ENCODE measurements at places on chromosomes 12 and 14.

DNA sequence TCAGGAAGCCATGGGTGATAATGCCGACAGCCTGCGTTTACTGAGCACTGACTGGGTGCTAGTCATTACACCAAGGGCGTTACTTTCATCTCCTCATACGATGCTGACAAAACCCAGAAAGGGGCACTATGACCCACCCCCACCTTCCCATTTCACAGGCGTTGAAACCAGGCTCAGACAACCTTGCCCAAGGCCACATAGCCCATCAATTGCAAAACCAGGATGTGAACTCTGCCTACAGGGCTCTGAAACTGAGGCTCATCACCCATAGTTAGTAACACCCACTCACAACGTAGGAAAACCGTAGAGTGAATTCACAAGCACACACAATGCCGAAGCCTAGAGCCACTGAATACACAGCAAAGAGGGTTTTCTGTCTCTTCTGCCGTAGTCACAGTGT is 119.9 kb downstream of the RIMBP2 start:
- DNase-seq, result no peak

GRCh38 chr12:96371790-96372699 is 28.2 kb downstream of the CDK17 start:
- no peak for DNase-seq

- no peak for DNase-seq
Observed at GRCh38 chr12:53981634-53982565, 3.0 kb upstream of the HOXC10 start.

- no peak for DNase-seq
Observed at GRCh38 chr12:41536813-41537490, 348.8 kb downstream of the PDZRN4 start.

GRCh38 chr12:42056130-42056529 is 88.5 kb downstream of the GXYLT1 start:
- peak; percentile 56 for DNase-seq

- peak; percentile 28 for DNase-seq
Observed at GRCh38 chr14:92690171-92691011, 58.0 kb downstream of the LGMN start.

GRCh38 chr12:27246774-27247173 is 2.7 kb downstream of the STK38L start:
- DNase-seq, result no peak

GRCh38 chr14:93511001-93511400 is 80.3 kb downstream of the UNC79 start:
- no peak for DNase-seq

DNA sequence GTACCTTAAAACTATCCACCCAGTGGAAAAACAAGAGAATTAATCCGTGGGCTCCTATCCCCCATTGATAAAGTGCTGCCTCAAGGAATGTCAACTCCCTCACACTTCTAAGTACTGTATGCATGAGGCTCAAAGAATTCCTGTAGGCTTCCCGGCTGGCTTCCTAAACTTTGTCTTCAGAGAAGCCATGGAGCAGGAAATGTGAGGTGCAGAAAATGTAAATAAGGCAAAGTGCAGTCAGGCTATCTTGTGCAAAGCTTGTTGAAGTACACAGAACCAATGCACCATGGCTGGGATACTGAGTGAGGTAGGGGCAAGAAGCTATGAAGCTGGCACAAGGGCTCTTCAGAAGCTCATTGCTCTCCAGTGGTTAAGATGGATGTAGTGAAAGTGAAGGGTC is 611.0 kb downstream of the FSCB start:
- DNase-seq, result no peak

DNA sequence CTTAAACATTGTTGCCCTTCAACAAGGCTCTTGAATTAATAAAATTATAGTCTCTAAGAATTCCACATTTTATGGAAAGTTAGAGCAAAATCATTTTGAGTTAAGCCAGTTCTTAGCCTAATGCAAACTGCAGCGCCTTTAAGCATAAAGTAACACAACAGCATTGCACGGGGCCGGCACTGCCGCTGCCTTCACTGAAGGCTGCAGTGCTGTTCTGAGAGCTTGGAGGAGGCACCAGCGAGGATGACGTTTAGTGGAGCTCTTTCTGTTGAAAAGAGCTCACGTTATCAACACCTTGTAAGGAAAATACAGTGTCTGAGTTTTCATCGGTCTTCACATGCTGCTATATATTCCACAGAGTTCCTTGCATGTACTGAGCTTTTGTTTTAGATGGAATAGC is 38.3 kb upstream of the DYNC1H1 start:
- no peak for DNase-seq

DNA sequence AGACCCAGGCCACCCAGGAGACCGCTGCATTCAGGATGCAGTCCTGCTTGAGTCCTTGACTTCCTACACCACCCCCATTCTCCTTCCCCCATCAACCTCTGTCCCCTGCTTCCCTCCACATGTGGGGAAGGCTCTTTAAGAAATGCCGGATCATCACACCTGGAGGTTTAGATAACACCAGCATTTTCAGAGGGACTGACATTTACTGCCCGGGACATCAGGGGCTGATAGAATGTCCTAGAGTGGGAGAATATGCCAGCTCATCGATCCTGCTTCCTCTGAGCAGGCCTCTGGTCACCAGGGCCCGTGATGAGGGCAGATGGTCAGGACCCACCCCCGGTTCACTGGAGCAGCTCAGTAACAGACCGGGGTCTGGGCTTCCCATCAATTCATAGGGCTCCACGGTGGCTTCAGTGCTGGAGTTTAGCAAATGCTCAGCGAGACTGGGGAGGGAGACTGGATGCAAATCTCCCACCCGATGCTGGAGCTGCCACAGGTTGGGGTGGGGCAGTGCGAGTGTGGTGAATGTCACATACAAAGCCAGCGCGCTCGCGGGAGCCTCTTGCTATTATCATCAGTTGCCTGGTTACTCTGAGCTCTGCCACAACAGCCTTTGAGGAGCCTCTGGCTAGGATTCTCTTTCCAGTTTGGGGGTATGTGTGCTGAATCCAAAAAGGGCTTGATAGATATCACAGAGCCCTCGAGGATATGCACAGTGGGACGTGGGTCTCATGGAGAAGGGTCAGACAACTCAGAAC is 111.6 kb downstream of the RBM19 start:
- no peak for DNase-seq

- DNase-seq, result no peak
Observed at GRCh38 chr14:59377491-59377890, 87.7 kb downstream of the GPR135 start.

GRCh38 chr12:82848845-82849244 is 162.1 kb downstream of the TMTC2 start:
- DNase-seq, result no peak

DNA sequence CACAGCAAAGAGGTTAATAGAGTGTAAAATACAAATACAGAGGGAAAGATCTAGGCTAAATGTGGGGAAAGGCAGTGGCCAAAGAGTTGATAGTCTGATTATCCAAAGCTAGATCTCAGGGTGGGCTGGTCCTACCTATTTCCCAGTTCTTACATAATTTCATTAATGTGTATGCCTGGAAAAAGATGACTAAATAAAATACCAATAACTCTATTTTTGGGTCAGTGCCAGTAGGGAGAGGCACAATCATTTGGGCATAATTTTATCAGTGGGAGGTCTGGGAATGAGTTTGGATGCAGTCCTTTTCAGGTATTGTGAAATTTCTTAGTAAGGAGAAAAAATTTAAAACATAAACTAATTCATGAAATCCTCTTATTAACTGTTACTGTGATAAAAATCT is 30.6 kb upstream of the CLEC14A start:
- DNase-seq, result no peak

DNA sequence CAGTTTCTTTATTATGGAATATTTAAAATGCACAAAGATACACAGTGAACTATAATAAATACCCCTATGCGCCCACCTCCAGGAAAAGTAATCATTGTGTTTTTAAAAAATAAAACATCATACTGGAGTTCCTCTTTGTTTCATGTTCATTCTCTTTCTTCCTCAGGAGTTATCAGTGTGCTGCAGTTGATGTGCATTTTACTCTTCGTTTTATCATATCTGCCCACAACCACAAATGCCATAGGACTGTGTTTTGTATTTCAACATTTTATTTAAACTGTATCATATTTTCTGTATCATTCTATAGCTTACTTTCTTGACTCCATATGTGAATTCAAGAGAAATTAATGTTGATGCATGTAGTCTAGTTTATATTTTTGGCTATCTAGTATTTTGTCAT is 53.9 kb downstream of the TSHR start:
- DNase-seq, result no peak

DNA sequence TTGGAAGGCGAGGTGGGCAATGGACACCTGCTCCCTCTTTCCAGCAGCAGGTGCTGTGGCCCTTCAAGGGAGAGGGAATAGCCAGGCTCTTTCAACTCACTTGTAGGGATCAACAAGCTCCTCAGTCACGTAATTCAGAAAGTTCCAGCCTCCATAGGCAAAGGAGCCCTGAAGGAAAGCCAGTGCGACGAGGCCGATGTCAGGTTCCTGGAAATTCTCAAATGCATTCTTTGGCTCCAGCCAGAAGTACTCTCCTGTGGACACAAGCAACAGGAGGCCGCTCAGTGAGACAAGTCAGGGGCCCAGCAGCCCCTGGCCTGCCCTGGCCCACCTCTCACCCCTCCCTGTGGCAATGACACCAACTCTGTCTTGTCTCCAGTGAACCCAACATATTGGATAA is 21.3 kb upstream of the CEBPE start:
- no peak for DNase-seq

DNA sequence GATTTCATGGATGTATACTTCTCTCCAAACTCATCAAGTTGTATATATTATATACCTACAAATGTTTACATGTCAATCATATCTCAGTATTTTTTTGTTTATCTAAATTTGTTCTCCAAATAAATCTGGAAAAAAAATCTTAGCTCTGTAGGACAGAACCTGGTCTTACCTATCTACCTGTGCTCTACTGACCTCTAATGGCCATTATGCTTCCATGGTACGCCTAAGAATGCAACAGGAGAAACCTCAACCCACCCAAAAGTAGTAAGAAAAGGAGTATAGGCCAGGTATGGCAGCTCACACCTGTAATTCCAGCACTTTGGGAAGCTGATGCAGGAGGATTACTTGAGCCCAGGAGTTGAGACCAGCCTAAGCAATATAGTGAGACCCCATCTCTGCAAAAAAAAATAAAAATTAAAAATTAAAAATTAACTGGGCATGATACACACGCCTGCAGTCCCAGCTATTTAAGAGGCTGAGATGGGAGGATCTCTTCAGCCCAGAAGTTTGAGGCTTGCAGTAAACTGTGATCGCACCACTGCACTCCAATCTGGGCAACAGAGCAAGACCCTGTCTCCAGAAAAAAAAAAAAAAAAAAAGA is 8.7 kb downstream of the OR11H4 start:
- DNase-seq, result peak; percentile 31

DNA sequence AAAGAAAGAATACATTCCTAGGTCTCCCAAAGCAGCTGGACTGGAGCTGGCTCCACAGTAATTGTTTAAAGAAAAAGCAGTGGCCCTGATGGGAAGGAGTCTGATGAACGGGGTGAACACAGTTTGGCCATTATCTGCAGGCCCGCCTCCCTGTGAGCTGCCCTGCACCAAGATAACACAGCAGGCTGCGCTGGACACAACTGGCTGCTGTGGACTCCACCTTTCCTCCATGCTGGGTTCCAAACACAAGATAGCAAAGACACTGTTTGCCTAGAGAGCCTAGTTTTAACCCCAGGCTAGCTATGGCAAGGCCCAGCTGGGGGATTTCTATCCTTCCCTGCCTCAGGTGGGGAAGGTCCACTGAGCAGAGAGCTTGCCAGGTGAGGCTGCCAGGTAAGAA is 34.6 kb downstream of the ZFP36L1 start:
- DNase-seq, result no peak

DNA sequence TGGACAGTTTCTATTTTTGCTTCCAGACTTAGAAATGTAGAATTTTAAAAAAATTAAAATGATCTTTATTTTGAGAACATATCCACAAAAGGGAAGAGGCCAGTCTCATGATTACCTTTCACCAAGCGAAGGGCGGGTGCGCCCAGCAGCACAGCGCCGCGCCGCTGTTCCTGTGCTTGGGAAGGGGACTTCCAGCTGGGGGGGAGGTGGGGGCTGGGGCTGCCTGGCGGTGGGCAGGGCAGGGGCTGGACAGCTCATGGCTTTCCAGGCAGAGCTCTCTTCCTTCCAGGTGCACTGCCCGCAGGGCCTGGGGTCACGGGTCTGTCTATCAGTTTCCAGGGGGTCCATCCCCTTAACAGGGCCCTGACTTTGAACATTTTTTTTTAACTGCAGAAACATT is 199.9 kb downstream of the TTC7B start:
- DNase-seq, result no peak

GRCh38 chr12:62738616-62739015 is 196.3 kb downstream of the PPM1H start:
- DNase-seq, result no peak

DNA sequence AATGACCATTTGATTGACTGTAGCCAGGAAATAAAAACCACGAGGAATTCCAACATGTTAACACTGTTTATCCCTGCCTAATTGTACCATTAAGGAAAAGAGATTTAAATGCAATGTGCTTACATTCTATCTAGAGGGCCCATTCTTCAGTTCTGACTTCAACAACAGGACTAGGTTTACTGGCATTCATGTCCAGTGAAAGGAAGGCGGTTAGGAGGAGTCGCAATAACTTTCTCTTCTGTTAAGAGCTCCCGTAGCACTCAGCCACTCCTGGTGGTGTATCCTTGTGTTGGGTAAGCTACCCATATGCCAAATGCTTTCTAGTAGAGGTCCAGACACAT is 154.7 kb downstream of the STXBP6 start:
- DNase-seq, result no peak

GRCh38 chr12:99920353-99920960 is 64.3 kb downstream of the ANKS1B start:
- DNase-seq, result no peak

GRCh38 chr12:62802984-62803383 is 132.0 kb downstream of the PPM1H start:
- DNase-seq, result no peak

DNA sequence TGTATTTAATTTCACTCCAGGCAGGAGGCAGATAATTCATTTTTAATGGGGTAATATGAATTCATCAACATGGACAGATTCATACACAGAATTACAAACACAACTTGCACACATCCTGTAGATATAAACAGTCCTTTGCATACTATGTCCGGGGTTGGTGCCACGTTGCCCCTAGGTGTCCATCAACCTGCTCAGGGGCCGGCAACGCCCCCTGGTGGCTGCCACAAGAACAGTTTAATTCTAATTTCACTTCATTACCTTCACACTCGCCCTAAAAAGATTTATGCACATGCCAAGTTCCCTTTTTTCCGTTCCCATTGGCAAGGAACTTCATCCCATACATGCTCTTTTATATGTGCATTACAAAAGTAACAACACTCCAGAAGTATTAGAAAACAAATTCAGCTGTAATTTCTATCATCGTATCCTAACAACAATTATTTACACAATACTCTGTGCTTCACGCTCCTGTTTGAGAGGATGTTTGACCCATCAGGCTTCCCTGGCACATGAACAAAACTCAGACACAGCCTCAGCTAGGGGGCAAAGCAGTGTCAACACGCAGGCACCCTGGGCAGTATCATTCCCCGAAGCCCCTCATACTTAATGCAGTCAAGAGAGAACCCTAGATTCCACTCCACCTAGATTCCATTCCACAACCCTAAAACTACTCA is 15.5 kb downstream of the MANSC1 start:
- peak; percentile 76 for DNase-seq

GRCh38 chr12:119229205-119229604 is 50.5 kb downstream of the HSPB8 start:
- DNase-seq, result no peak

GRCh38 chr12:117189725-117190209 is 503 bp downstream of the FBXO21 start:
- DNase-seq, result peak; percentile 62

All from OCI-LY7 (cell line).